Foreskin keratinocyte (primary cell): ENCODE measurements at places on chromosomes 4 and X. TPM values are rescaled to one million over a fixed set of nuclear protein-coding genes. Genes with fewer than 3 reads are reported as not detected.

Gene ARHGEF38
- total RNA-seq = not detected in 2 replicates

- no peak for DNase-seq
Observed at GRCh38 chr4:40170588-40170987, 26.2 kb upstream of the RHOH start.

Gene DMD
- total RNA-seq = 4.9 and 6.5 TPM in 2 replicates

DNA sequence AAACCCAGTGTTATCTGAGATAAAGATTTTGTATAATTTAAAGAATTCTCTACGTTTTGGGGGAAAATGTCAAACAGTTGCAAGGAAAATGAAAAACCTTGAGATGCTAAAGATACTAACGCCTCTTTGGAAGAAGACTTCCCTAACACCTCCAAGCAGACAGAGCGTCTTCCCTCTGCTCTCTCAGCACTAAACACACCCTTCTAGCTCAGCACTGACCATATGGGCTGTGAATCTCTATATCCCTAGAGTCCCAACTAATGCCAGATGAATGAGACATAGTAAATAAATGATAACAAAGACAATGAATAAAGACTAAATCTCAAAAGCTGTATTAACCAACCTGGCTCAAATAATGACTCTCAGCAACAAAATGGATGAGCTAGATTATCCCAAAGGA is 13.3 kb downstream of the FUNDC1 start:
- DNase-seq = no peak

GRCh38 chr4:20431543-20431951 is 179.8 kb downstream of the SLIT2 start:
- no peak for DNase-seq
